ENCODE measurements at places on chromosomes 5 and 9.

DNA sequence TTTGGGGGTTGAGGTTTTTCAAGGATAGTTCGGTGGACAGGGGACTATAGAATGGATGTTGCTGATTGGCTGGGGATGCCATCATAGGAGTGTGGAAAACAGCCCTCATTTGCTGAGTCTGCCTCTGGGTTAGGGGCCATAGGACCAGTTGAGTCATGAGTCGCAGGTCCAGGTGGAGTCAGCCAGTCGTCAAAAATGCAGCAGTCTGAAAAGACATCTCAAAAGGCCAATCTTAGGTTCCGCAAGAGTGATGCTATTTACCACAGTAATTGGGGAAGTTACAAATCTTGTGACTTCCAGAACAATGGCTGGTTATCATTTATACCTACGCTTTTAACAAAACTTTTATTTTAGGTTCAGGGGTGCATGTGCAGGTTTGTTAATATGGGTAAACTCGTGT, 276.0 kb upstream of the DMRT1 start:
- H3K36me3 ChIP-seq: no peaks in the 10 kb centered on the region
- no peak overlapping the region for H3K4me3 ChIP-seq
- H3K27ac ChIP-seq: no peak overlapping the region
- no peak for DNase-seq

GRCh38 chr9:94085062-94085639, 887 bp downstream of the PTPDC1 start:
- H3K4me1 ChIP-seq: no peaks in the 10 kb centered on the region
- no peak for DNase-seq
- no peaks in the 10 kb centered on the region for H3K36me3 ChIP-seq
- no peak overlapping the region for H3K27ac ChIP-seq
- H3K27me3 ChIP-seq: no peaks in the 10 kb centered on the region

GRCh38 chr5:1057485-1058082, 49.0 kb downstream of the NKD2 start:
- no peak for DNase-seq
- peaks cover 77% of the 10 kb centered on the region for H3K36me3 ChIP-seq
- H3K27ac ChIP-seq: no peak overlapping the region
- H3K27me3 ChIP-seq: no peaks in the 10 kb centered on the region
- no peak overlapping the region for H3K4me3 ChIP-seq

DNA sequence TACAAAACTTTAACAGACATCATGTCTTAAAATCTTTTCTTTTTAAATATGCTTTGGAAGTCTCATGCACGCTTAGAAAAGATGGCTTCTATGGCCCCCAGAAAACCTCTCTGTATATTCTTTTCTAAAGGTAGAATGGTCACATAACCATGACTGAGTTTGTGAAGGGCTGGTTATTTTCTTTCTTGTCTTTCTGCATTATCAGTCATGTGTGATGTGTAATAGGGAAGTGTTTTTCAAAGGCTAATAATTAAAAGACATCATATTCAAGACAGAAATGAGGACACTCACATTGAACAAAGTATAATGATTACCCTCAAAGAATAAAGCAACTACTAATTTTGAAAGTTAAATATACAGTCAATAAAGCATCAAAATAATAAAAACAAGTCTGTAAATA, 253.4 kb downstream of the TRPM3 start:
- no peak for DNase-seq
- peaks cover 3% of the 10 kb centered on the region for H3K27me3 ChIP-seq
- no peaks in the 10 kb centered on the region for H3K36me3 ChIP-seq
- H3K4me1 ChIP-seq: no peaks in the 10 kb centered on the region
- no peak overlapping the region for H3K27ac ChIP-seq
- no peak overlapping the region for H3K4me3 ChIP-seq

GRCh38 chr5:17364987-17365810, 132.8 kb upstream of the TAF11L2 start:
- H3K4me1 ChIP-seq: no peaks in the 10 kb centered on the region
- no peaks in the 10 kb centered on the region for H3K36me3 ChIP-seq
- DNase-seq: no peak
- no peak overlapping the region for H3K4me3 ChIP-seq
- H3K27me3 ChIP-seq: no peaks in the 10 kb centered on the region

DNA sequence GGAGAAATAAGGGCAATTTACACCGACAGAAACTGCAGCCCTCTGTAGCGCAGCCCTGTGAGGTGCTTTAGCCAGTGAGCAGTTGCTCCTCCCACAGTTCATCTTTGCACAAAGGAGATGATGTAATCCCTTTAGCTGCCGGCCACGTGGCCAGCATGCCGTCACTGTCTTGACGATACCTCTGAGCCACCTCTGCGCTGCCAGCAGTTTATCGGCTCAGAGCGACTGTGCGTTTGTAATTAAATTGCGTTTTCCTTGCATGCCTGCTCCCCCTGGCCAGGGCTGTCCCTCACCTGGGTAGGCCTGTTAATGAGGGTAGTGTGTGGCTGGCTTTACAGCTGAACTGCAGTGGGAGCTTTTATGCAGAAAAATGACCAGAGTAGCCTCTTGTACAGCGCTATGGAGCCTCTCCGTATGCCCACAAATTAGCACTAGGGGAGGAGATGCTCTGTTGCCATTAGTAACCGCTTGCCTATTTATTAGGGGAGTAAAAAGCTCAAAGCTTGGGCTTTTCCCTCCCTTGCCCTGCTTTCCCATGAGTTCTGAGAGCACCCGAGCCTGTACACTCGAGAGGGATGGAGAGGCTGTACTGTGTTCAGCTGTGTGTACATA, 107.0 kb downstream of the TRIO start:
- H3K4me1 ChIP-seq: peaks cover 23% of the 10 kb centered on the region
- H3K36me3 ChIP-seq: no peaks in the 10 kb centered on the region
- H3K27ac ChIP-seq: no peak overlapping the region
- no peaks in the 10 kb centered on the region for H3K27me3 ChIP-seq
- no peak overlapping the region for H3K4me3 ChIP-seq
- DNase-seq: no peak

DNA sequence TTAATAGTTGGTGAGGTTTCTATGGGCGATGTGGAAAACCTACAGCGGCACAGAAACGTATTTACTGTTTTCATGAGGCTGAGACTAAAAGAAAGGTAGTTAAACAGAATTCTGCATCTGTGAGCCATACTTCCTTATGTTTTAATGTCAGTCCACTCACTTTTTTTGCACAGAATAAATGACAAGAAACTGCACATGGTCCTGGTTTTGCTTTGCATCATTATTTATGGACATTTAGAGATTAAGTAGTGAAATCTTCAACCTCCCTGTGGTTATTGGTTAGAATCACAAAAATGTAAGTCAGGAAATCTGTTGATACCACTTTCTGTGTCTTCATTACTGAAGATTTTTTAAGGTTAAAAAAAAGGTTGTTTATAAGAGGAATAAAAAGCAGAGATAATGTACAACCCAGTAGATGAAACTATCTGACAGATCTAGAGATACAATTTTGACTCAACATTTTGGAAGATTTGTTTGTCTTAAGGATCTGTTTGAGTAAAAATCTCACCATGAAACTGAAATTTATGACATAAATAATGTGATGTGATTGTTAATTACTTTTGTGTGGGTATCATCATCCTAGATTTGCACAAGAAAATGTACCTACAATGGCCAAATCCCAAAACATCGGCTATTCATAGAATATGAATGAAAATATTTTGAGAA, 2.4 kb downstream of the PRR16 start:
- peaks cover 27% of the 10 kb centered on the region for H3K4me1 ChIP-seq
- no peak overlapping the region for H3K27ac ChIP-seq
- no peaks in the 10 kb centered on the region for H3K36me3 ChIP-seq

GRCh38 chr5:119996128-119996527, 366.8 kb downstream of the FAM170A start:
- H3K4me1 ChIP-seq: no peaks in the 10 kb centered on the region
- no peak for DNase-seq
- H3K27ac ChIP-seq: no peak overlapping the region

- no peaks in the 10 kb centered on the region for H3K27me3 ChIP-seq
- no peak for DNase-seq
- H3K4me1 ChIP-seq: no peaks in the 10 kb centered on the region
- H3K4me3 ChIP-seq: no peak overlapping the region
- H3K27ac ChIP-seq: no peak overlapping the region
Observed at GRCh38 chr5:79416499-79416898, 97.4 kb downstream of the HOMER1 start.

DNA sequence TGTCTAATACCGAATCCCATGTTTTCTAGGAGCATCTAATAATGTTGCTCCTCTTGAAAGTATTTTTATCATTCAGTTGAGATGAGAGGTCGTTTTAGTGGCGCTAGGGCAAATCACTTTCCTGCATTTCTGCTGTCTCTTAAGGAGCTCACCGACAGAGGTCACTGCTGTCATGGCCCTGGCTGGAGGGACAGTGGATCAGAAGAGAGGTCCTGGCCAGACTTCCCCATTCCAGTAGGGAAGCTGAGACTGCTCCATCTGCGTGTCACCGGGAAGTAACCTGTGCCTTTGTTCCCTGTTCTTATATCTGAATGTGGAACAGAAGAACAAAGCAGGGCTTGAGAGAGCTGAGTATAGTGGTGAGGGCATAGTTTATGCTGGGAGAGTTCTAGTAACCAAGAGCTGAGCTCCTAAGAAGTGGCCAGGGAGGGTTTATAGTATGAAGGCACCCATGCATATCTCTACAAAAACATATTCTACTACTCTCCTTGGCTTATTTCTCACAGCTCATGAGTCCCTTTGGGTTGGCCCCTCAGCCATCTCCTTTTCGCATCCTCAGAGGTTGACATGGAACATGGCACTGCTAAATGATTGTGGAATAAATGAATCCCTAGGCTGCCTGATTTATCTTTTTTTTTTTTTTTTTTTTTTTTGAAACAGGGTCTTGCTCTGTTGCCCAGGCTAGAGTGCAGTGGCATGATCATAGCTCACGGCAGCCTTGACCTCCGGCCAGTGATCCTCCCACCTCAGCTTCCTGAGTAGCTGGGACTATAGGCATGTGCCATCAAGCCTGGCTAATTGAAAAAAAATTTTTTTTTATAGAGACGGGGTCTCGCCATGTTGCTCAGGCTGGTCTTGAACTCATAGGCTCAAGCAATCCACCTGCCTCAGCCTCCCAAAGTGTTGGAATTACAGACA, 27.2 kb downstream of the ATP6V0E1 start:
- H3K36me3 ChIP-seq: no peaks in the 10 kb centered on the region
- peak overlapping the region; percentile 71 for H3K27ac ChIP-seq
- H3K27me3 ChIP-seq: no peaks in the 10 kb centered on the region
- no peak overlapping the region for H3K4me3 ChIP-seq
- DNase-seq: peak; percentile 71

DNA sequence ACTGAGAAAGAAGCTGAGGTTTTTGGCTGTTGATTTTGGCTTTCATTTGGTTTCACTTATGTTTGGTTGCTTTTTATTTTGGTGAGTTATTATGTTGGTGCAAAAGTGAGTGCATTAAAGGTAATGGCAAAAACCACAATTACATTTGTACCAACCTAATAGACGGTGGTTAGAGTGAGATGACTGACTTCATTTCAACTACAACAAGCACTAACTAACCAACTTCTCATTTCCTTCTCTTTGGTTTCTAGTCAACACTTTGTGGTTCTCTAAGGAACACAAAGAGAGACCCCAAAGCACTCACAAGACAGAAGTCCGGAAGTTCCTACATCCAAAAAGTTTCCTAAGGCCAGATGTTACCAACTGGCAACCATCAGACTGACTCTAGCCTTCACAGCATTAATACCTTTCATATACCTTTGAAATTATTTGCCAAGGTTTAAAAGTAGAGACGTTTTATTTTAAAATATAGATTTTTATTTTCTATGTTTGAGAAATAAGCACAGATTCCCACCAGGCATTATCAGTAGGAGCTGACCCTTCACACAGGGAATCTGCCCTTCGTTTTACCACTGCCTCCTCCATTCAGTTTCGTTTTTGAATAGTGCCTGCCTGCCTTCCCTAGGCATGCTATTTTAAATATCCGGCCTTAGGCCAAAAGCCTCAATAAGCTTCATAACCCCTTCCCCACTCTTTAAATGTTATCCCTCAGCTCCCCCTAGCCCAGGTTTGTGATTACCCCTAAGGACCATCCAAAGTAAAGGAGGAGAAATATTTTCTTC, 301.1 kb upstream of the PTGER4 start:
- no peak for DNase-seq
- no peak overlapping the region for H3K27ac ChIP-seq
- no peaks in the 10 kb centered on the region for H3K4me1 ChIP-seq
- no peak overlapping the region for H3K4me3 ChIP-seq

DNA sequence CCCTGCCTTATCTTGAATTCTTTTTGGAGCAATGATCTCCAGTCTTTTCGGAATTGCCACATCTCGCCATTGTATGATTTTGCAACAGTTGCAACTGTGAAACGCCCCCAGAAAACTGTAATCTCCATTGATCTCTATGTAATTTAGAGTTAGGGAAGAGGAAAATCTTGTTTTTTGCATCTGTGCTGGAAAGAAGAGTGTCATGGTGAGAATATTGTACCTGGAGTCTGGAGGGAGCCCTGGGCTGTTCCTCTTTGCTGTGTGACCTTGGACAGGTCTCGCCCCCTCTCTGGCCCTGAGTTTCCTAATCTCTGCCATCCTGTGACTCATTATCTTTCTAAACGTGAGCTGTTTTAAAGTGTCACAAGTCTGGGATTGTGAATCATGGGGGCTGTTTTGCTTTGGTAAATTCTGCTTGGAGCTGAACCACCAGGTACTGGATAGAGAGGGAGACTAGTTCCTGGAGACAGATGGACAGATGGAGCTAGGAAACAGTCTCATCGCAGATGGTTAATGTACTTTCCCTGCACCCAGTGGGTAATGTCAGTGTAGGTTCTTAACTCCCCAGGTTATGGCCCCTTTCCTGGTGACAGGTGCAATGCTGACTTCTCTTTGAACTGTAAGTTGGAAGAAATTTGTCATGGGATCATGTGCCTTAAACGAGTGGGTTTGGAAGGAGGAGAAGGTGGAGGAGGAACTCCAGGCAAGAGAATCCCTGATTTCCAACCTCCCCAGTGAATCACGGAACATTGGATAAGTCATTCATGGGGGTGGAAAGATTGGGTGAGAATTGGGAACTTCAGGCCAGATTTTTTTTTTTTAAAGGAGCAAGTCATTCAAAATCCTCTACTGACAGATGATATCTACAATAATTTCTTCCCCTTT, 19.6 kb downstream of the PPARGC1B start:
- H3K27me3 ChIP-seq: no peaks in the 10 kb centered on the region
- DNase-seq: no peak
- no peak overlapping the region for H3K27ac ChIP-seq
- no peaks in the 10 kb centered on the region for H3K36me3 ChIP-seq

DNA sequence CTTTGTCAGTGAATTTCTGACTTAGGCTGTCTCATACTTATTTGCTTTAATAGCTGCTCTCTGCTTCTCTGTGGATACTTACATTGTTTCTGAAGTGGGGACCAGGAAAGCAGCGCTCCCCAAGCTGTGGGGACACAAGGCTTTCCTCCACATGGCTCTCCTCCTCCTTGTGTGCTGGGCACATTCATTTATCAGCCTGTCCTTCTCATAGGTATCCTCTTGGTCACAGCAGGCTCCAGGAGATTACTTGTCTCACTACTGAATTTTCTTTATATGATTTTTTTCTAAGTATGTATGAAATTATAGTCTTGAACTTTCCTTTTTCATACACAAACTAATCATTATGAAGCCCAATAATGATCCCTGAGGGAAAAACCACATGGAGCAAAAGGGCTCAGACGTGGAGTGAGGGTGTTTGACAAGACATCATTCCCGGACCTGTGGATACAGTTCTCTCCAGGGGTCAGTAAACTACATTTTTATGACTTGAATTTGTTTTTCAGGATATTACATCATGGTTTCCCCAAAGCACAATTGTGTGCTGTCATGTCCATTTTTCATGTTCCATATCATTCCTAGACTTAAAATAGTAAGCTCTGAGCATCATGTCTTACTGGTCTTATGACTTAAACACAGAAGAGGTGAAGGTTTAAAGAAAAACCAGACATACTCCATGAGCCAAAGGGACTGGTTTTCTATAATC, 234.5 kb downstream of the PCSK1 start:
- no peaks in the 10 kb centered on the region for H3K36me3 ChIP-seq
- no peak overlapping the region for H3K27ac ChIP-seq
- no peak for DNase-seq
- no peaks in the 10 kb centered on the region for H3K27me3 ChIP-seq

All from suprapubic skin (tissue), 4 donors.